ENCODE measurements at places on chromosomes 16 and 17. TPM values are rescaled to one million over a fixed set of nuclear protein-coding genes. Genes with fewer than 3 reads are reported as not detected.

GRCh38 chr16:79932572-79932971 lies 332.0 kb upstream of the MAF start:
- no peak for DNase-seq

DNA sequence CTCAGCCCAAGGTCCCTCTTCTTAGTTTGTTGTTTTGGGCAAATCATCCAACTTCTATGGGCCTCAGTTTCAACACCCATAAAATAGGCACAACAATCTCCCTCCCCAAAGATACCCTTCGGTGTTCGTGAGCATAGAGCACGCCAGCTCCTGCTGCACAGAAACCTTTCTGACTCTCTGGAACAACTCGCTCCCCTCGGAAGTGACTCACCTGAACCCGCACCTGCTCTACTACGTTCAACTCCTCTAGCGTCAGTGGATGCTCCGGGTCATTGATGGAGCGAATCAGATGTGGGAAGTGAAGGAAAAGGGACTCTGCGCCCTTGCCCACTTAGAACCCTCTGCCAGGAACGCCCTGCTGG lies 445 bp downstream of the CIAO2B start:
- DNase-seq: no peak

DNA sequence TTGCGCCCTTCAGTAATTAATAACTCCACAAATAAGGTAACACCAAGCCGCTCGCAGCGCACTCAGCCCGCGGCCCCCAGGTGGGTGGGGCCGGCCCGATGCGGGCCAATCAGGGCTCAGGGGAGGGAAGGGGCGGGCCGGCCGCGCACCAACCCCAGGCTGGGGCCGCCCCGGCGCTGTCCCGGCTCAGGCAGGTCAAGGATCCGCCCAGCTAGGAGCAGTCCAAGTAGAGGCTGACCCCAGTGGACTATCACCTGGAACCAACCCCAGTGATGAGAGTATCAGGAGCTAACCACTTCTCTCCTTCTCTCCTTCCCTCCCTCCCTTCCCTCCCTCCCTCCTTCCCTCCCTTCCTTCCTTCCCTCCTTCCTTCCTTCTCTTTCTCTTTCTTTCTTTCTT lies 110.8 kb downstream of the C16orf78 start:
- peak; percentile 39 for DNase-seq

- DNase-seq: no peak
Measured at GRCh38 chr17:65092262-65092661, 35.7 kb upstream of the GNA13 start.

GRCh38 chr17:20952183-20952582 lies 90.6 kb downstream of the USP22 start:
- DNase-seq: no peak

DNA sequence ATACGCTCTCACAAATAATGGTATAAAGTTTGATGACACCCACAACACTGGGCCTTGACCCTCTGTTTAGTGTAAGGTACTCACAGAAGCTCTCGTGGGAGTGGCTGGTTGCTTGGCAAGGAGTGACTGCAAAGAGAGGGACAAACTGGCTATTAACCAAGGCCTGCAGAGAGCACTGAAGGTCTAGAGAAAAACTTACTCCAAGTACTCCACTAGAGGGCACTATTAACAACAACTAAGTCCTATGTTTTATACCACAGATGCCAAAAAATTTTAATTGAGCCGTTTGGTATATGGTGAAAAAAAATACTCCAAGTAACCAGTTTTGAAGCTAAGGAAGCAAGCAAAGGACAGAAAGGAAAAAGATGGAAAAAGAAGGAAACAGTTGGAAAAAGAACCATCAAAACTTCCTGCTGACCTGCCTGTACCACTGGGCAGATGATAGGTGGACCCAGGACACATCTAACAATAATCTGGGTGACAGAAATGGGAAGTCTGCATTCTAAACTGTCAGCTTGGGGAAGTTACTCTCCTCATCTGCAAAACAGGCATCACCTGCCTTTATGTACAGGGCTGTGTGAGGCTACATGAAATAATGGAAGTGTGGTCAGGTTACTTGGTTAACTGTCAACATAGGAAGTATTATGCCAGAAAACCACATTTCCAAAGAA lies 23.2 kb downstream of the DYNC1LI2 start:
- DNase-seq: peak; percentile 80

- no peak for DNase-seq
Measured at GRCh38 chr17:78777881-78778280, 4.2 kb downstream of the CYTH1 start.

DNA sequence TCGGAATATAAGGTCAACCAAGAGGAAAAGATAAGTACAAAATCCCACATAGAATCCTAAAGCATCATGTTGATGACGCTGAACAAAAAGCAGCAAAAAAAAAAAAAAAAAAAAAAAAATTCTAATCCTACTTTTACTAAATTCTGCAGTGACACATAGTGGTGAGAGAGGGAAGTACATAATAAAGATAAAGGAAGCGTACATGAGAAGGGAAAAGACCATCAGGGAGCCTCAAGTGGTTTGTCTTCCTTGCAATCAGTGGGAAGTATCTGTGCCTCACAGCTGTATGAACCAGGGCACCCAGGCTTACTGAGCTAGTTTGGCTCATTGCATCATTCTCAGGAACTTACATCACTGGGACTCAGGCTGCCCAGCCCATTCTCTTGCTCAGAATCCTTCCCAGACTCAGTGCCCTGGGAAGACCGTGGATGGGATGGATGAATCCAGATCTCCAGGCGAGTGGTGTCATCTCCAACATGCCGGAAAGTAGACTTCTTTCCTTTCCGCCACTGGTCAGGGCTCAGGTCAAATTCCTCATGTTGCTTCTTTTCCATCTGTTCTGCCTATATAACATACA lies 21.2 kb downstream of the SMG6 start:
- DNase-seq: peak; percentile 61

DNA sequence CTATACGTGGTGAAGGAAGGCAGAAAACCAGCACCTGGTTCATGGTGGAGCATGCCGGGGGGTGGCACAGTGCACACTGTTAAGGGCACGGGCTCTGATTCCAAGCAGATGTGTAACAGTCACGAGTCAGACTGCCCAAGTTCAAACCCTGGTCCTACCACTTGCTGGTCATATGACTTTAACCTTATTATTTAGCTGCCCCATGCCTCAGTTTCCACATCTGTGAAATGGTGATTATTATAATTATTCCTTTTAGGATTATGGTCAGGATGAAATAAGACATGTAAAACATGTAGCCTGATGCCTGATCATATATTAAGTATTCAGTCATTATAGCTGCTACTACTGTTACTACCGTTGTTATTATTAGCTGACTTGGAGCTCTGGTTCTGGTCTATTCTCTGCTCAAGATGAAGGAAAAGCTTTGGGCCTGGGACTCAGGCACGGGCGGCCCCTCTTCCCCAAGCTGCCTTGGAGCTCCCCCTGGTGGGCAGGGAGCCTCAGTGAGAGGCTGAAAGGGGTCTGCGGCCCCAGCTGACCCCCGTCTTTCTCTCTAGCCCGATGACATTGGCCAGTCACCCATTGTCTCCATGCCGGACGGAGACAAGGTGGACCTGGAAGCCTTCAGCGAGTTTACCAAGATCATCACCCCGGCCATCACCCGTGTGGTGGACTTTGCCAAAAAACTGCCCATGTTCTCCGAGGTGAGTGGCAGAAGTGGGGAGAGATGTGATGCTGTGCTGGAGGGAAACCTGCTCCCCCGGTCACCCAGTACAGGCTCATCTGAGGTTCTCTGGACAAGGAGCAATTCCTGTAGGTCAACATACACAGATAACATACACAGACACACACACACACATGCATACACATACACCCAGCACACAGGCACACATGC lies 14.0 kb downstream of the NR1D1 start:
- DNase-seq: peak; percentile 63

DNA sequence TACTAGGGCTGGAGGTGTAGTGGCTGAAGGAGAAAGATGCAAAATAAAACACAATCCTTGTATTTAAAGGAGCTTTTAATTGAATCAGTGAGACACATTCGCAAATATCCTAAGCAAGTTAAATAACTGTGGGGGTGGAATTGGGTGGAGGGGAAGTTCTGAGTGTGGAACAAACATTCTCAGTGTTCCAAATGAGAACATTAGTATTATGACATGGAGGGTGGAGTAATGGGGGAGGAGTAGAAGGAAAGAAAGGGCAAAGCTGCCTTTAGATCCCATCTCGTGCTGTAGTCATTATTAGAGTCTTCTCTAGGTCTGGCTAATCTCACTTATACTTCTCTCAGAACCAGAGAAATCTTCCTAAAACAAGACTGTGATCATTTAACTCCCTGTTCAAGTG lies 169.7 kb downstream of the ANKFN1 start:
- no peak for DNase-seq

DNA sequence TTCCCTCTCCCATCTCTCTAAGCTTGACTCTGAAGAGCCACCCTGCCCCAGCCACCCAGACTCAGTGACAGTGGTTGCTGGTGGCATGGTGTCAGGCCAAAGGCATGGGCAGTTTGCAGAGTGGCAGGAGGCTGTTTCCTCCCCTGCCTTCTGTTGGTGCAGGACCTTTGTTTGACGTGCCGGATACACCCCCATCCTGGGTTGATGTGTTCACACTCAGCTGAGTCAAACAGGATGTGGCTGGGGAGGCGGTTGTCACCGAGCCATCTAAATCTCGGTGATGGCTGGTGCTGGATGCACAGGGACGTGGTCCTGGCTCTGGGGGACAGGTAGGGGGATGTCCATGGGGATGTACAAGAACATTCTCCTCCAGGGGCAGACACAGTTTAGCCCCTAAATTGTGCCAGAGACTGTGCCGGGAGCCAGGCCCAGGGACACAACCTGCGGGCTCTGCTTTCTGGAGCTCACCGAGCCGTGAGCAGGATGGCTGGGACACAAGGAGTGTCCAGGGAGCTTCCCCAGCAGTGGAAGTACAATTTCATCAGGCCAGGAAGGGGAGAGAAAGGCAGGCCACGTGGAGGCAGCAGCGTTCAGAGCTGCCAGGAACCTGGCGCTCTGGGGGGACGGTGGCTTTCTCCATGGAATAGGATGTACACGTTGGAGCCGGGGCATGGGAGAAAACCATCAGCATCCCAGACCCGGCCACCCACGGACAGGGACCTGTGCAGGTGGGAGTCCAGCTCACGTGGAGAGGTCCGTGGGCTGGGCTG lies 264.2 kb downstream of the SEC14L1 start:
- peak; percentile 68 for DNase-seq

- DNase-seq: peak; percentile 82
Measured at GRCh38 chr17:7136266-7136877, 21.8 kb upstream of the ASGR2 start.

DNA sequence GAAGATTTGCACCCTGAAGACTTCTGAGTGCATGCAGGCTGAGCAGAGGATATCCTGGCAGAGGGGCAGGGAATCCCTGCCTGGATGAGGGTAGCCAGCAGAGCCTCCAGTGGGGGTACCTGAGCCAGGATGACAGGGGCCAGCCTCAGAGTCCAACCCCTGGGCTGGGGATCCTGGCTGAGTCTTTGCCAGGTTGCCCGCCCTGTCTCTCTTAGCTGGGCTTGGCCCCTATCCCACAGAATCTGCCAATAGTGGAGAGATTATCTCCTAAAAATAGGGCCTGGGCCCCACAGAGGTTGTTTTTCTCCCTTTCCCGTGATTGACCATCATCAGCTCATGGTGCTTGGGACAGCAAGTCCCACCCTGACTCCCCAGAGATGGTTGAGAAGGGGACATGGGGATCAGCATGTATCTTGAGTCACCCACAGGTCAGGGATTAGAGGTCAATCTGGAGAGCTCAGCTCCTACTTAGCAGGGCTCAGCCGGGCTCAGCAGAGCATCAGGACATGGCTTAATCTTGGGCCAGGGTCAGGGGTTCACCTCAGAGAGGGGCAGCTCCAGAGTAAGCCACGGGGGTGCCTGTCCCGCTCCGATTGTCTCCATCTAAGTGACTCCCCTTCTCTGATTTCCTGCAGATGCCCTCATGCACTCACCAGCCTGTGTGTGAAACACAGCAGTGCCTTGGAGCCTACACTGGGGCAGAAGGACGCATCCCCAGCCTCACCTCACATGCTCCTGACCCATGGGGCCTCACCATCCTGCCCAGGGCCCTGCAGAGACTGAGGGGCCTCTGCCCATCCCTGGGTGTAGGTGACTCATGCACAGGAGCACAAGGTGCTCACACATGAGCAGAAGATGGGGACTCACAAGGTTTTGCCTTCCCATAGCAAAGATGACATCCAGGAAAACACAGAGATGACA lies 11.5 kb downstream of the CDH16 start:
- DNase-seq: no peak

- no peak for DNase-seq
Measured at GRCh38 chr16:2078096-2078495, 30.3 kb downstream of the TSC2 start.

DNA sequence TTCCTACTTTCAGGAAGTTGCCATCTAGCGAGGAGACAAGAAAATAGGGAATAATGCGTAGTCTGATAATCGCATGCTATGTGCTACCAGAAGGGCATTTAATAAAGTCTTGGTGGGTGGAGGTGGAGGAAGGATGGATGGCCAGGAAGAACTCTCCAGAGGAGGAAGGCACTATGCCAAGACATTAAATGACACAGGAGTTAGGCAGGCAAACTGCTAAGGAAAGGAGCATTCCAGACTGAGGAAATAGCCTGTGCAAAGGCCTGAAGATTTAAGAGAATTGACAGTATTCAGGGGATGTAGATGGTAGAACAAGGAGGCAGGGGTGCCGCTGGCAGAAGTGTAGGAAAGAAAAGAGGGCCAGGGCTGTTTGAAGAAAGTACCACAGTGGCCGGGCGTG lies 19.3 kb upstream of the ARHGAP44 start:
- no peak for DNase-seq

DNA sequence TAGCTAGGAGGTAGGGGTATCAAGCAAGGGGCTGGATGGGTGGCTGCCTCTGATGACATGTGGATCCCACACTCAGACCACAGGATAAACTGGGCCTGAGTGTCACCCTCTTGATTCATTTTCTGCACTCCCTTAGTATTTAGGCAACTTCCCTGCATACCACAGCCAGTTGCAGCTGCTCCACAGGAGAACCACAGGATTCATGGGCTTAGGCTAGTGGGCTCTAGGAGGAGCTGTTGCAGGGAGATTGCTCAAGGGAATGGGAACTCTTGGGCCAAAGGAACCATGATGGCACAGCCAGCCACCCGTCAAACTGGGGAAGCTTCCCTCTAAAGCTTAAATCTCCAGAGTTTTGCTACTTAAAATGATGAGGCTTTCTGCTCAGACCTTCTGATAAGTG lies 269.7 kb upstream of the ASIC2 start:
- no peak for DNase-seq

- no peak for DNase-seq
Measured at GRCh38 chr16:75100603-75100990, 16.0 kb downstream of the LDHD start.

- DNase-seq: peak; percentile 91
Measured at GRCh38 chr17:66567234-66568170, 265.1 kb downstream of the PRKCA start.

GRCh38 chr16:3576211-3576610 lies 992 bp downstream of the NLRC3 start:
- DNase-seq: no peak

- DNase-seq: peak; percentile 27
Measured at GRCh38 chr16:10946308-10946707, 1.9 kb downstream of the CLEC16A start.

HNF1B gene
- not detected for polyA plus RNA-seq

DNASE1L2 gene
- 0.68 TPM for polyA plus RNA-seq

GSDMA gene
- not detected for polyA plus RNA-seq

HOXB7 gene
- polyA plus RNA-seq: not detected

DNAH17 gene
- polyA plus RNA-seq: 1.7 TPM

CACNG1 gene
- polyA plus RNA-seq: not detected

MYO19 gene
- polyA plus RNA-seq: 21.0 TPM

PRSS21 gene
- polyA plus RNA-seq: not detected

ABI3 gene
- 2.5 TPM for polyA plus RNA-seq

CCL16 gene
- polyA plus RNA-seq: not detected

TPPP3 gene
- 6.2 TPM for polyA plus RNA-seq

STUB1 gene
- polyA plus RNA-seq: 269 TPM

FAM20A gene
- polyA plus RNA-seq: 11.5 TPM

TNFRSF17 gene
- 0.55 TPM for polyA plus RNA-seq

WNT9B gene
- polyA plus RNA-seq: not detected

KLHL11 gene
- polyA plus RNA-seq: 21.3 TPM
